Breast epithelium (tissue), 4 donors: ENCODE measurements at places on chromosomes 7 and 10. TPM values are rescaled to one million over a fixed set of nuclear protein-coding genes. Genes with fewer than 3 reads are reported as not detected.
A peak's percentile ranks its signal among the peaks of the same experiment; 100 is the strongest.

DNA sequence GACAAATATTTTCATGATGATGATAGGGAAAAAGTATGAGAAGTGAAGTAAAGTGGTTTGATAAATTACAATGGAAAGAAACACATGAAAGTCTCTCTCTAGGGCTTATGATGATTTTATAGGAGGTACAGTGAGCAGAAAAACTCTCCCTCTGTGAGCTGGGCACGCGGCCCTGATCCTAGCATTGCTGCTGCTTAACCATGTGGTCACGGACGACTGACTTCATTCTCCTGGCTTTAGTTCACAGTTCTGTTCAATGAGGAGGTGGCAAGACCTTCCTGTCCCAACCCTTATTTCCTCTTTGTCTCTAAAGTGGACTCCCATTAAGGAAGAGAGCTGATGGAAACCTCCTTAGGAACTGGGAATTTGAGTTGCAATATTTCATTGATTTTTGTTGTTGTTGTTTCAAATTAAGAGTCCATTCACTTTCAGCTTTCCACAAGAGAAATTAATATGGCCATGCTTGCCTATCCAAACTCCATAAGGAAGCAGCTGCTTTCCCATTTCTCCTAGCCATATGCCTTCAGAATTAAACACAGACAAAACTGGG is 8.2 kb upstream of the PON3 start:
- DNase-seq, result no peak
- no peak overlapping the region for H3K27ac ChIP-seq
- H3K4me3 ChIP-seq, result no peak overlapping the region
- no peaks in the 10 kb centered on the region for H3K27me3 ChIP-seq

- H3K27me3 ChIP-seq, result peaks cover 4% of the 10 kb centered on the region
- no peaks in the 10 kb centered on the region for H3K4me1 ChIP-seq
- no peak overlapping the region for H3K4me3 ChIP-seq
Measured at GRCh38 chr10:58140691-58141347, 126.9 kb downstream of the IPMK start.

DNA sequence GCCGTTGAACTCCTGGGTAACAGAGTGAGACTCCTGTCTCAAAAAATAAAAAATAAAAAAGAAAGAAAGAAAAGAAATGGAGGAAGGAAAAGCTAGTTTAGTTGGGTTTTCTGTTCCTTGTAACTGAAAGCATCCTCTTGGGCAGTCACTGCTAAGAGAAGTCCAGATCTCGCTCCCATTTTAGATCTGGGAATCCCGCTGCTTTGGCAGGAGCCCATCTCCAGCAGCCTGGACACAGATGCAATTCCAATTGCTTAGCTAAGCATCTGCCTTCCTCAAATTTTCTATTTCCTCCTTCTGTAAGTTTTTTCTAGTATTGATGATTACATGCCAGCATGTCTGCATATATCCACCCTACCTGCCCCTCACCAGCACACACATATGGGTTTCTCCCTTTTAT is 54.1 kb downstream of the DENND2A start:
- DNase-seq, result no peak
- no peaks in the 10 kb centered on the region for H3K36me3 ChIP-seq
- no peaks in the 10 kb centered on the region for H3K4me1 ChIP-seq
- no peaks in the 10 kb centered on the region for H3K27me3 ChIP-seq
- no peak overlapping the region for H3K4me3 ChIP-seq
- no peak overlapping the region for H3K27ac ChIP-seq

DNA sequence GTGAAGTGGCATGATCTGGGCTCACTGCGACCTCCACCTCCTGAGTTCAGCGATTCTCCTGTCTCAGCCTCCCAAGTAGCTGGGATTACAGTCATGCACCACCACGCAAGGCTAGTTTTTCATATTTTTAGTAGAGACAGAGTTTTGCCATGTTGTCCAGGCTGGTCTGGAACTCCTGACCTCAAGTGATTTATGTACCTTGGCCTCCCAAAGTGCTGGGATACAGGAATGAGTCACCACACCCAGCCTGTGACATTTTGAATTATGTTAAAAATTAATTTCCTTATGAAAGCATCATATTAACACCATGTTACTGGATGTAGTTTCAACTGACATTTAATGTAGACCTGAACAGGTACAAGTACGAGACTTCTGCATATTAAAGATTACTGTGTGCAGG is 24.3 kb downstream of the ABCB4 start:
- H3K27ac ChIP-seq, result no peak overlapping the region
- H3K36me3 ChIP-seq, result no peaks in the 10 kb centered on the region
- no peak for DNase-seq
- H3K27me3 ChIP-seq, result no peaks in the 10 kb centered on the region
- no peak overlapping the region for H3K4me3 ChIP-seq

DNA sequence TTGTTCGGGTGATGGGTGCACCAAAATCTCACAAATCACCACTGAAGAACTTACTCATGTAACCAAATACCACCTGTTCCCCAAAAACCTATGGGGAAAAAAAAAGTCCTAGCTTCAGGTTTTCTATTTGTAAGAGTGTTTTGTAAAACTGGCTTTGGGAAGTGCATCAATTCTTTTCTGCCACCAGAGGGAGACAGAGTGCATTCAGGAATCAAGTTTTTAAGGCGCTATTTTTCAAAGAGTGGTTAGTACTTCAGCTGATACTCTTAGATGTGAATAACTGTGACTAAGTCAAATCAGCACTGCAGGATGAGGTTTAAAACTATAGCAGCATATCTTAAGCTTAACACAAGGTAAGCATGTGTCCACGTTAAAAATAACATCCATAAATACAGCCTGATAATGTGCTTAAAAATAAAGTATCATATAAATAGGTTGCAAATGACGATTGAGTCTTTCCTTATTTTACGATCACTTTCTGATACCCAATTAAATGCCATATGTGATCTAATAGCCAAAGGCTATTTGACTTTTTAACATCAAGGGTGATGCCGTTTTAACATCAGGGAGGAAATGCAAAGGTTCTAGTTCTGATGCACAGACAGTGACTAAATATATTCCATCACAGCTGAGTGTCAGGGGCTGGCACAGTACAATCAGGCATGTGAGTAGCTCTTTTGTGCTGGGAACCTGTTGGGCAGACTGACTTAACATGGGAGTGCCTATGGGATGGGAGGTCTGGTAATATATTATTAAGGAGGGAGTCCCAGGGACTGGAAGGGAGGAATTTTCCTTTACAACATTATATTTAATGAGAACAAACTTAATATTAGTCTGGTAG is 10.6 kb upstream of the LYZL2 start:
- H3K27me3 ChIP-seq, result no peaks in the 10 kb centered on the region
- no peak overlapping the region for H3K27ac ChIP-seq
- no peak overlapping the region for H3K4me3 ChIP-seq

GRCh38 chr7:45699015-45699309 is 124.8 kb downstream of the ADCY1 start:
- H3K4me1 ChIP-seq, result no peaks in the 10 kb centered on the region
- DNase-seq, result peak; percentile 34
- H3K4me3 ChIP-seq, result no peak overlapping the region

DNA sequence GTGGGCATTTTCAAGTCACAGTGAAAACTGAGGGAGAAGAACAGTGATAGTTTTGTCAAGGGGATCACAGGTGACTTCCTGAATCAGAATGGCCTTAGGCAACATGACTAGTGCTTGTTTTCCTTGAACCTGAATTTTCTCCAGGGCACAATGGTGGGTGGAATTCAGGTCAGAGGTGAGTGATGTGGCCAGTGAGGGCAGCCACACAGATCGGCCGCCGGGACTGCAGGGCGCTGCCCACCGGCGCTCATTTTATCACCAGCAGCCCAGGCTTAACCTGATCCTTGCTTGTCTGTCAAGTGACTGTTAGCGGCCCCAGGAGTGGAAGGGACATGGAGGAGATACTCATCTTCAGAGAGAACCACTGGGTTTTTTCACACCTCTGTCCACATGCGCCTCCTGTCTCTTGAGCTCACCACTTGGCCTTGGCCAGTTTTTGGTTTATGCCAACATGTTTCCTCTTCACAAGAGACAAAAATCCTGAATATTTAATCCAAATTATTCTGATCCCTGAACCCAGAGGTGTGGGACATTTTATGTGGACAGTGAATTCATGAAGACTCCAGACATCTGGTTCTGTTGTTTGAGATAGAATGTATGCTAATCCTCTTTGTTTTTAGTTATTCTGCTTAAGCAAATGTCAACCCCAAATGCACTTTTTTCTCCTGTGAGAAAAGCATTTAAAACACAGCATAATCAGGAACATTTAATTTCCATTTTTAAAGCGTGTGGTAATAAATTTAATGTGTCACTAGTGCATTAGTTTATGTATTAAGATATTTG is 108.7 kb downstream of the DOCK1 start:
- H3K27ac ChIP-seq, result peak overlapping the region; percentile 85
- no peaks in the 10 kb centered on the region for H3K36me3 ChIP-seq
- H3K4me1 ChIP-seq, result no peaks in the 10 kb centered on the region
- DNase-seq, result no peak
- H3K4me3 ChIP-seq, result no peak overlapping the region
- no peaks in the 10 kb centered on the region for H3K27me3 ChIP-seq

DNA sequence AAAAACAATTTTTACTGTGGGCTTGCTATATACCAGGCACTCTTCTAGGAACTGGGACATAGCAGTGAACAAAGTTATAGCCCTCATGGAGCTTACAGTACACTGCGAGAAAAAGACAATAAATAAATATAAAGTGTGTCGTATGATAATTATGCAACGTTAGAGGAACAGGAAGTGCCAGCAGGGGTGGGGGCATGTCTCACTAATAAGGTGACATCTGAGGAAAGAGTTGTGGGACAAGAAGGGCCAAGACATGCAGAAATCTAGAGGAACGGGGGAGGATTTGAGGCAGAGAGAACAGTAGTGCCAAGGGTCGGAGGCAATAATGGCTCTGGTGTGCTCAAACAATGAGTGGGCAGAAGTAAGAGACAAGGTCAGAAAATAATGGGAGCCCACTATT is 52.8 kb downstream of the LMBR1 start:
- H3K27me3 ChIP-seq, result no peaks in the 10 kb centered on the region
- H3K27ac ChIP-seq, result no peak overlapping the region
- no peaks in the 10 kb centered on the region for H3K4me1 ChIP-seq

DNA sequence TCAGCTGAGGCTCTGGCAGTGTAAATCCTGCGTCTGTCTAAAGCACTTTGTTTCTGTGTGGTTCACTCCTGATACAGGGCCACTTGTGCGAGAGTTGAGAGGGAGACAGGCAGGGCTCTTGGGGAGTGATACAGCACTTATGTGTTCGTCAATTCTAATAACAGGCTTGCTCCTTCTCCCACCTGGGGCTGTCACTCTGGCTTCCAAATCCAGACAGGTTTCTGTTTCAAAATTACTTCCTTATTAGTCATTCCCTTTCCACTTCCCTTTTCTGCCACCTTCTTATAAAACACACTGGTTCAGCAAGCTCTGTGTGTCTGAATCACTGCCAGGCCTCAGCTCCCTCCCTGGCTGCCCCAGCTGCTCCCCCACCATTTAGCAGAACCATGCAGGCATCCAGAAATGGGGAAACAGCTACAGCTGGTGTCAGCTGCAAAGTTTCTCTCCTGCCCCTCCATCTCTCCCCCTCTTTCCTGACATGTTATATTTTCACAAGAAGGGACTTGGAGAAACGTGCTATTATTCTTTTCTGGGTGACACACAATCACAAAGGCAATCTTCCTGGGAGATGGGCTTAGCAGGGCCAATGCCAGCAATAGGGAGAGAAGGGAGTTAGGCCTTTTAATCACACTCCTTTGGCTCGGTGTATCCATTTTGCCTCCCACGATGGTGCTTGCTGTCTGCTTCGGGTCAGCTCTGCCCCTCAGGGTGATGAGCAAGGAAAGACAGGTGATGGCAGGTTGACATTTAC is 58.4 kb upstream of the ZNRF2 start:
- no peaks in the 10 kb centered on the region for H3K4me1 ChIP-seq
- peak; percentile 63 for DNase-seq
- H3K4me3 ChIP-seq, result no peak overlapping the region
- peak overlapping the region; percentile 88 for H3K27ac ChIP-seq
- H3K36me3 ChIP-seq, result no peaks in the 10 kb centered on the region
- H3K27me3 ChIP-seq, result no peaks in the 10 kb centered on the region

GRCh38 chr7:46848944-46849343 is 733.0 kb downstream of the TNS3 start:
- H3K4me3 ChIP-seq, result no peak overlapping the region
- H3K36me3 ChIP-seq, result no peaks in the 10 kb centered on the region
- H3K27me3 ChIP-seq, result no peaks in the 10 kb centered on the region
- DNase-seq, result no peak
- no peaks in the 10 kb centered on the region for H3K4me1 ChIP-seq

GRCh38 chr10:12587451-12587888 is 238.1 kb downstream of the CAMK1D start:
- no peaks in the 10 kb centered on the region for H3K4me1 ChIP-seq
- H3K27ac ChIP-seq, result no peak overlapping the region
- no peak for DNase-seq
- no peaks in the 10 kb centered on the region for H3K36me3 ChIP-seq

DNA sequence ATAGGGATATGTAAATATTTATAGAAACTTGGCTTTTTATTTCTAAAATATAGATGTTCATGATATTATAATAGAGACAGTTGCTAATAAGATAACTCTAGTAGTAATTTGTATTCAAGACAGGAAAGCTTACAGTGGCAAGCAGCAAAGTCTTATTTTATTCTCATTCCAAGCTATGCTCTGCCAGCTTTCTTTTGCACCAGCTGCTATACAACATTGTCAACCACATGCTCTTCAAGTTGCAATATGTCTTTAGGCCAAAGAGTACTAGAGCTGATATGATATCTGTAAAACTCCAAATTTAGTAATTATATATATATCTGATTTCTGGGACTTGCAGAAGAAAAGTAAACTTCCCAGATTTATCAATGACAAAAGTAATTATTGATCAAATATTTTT is 350.1 kb downstream of the HGF start:
- no peaks in the 10 kb centered on the region for H3K4me1 ChIP-seq
- H3K27me3 ChIP-seq, result no peaks in the 10 kb centered on the region
- no peak overlapping the region for H3K27ac ChIP-seq
- H3K4me3 ChIP-seq, result no peak overlapping the region

- peak overlapping the region; percentile 93 for H3K27ac ChIP-seq
- peak overlapping the region; percentile 91 for H3K4me3 ChIP-seq
Measured at GRCh38 chr7:155298288-155298833, 683 bp downstream of the INSIG1 start.

- H3K4me1 ChIP-seq, result no peaks in the 10 kb centered on the region
- H3K27me3 ChIP-seq, result no peaks in the 10 kb centered on the region
- no peaks in the 10 kb centered on the region for H3K36me3 ChIP-seq
- no peak overlapping the region for H3K27ac ChIP-seq
- H3K4me3 ChIP-seq, result no peak overlapping the region
Measured at GRCh38 chr7:99170730-99171074, 26.8 kb upstream of the SMURF1 start.

GRCh38 chr7:2231992-2232765 is 566 bp downstream of the MAD1L1 start:
- no peaks in the 10 kb centered on the region for H3K36me3 ChIP-seq
- H3K27me3 ChIP-seq, result no peaks in the 10 kb centered on the region

The GNAT3 gene
- not detected for total RNA-seq

The WIPF3 gene
- 0.16 TPM for total RNA-seq

The ZNF736 gene
- 28.5 TPM for total RNA-seq

The EBLN1 gene
- total RNA-seq, result not detected

The HKDC1 gene
- total RNA-seq, result 2.0 TPM

The IFIT1B gene
- not detected for total RNA-seq

The LRRC4 gene
- 3.2 TPM for total RNA-seq

The TRPV5 gene
- 0.15 TPM for total RNA-seq
